ENCODE measurements at places on chromosomes 2 and 18.

GRCh38 chr2:100234141-100234540, 88.2 kb downstream of the LONRF2 start:
- no peak for DNase-seq

DNA sequence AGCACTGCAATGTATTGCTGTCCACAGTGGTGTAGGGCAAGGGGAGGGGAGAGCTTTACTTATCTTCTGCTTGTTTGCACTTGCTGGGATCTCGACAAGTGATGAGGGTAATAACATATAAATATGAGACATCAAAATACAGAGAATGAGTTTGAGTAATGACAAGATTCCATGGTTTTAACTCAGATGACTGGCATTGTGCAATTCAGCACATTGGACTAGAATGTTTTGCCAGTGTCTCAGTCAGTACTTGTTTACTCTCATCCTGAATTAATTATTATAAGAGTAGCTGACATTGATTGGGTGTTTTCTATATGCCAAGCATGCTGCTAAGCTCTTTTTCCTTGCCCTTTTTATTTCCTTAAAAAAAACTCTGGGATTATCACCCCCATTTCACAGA, 306.7 kb upstream of the MMADHC start:
- no peak for DNase-seq

GRCh38 chr18:71238974-71239624, 950.3 kb downstream of the SOCS6 start:
- no peak for DNase-seq

DNA sequence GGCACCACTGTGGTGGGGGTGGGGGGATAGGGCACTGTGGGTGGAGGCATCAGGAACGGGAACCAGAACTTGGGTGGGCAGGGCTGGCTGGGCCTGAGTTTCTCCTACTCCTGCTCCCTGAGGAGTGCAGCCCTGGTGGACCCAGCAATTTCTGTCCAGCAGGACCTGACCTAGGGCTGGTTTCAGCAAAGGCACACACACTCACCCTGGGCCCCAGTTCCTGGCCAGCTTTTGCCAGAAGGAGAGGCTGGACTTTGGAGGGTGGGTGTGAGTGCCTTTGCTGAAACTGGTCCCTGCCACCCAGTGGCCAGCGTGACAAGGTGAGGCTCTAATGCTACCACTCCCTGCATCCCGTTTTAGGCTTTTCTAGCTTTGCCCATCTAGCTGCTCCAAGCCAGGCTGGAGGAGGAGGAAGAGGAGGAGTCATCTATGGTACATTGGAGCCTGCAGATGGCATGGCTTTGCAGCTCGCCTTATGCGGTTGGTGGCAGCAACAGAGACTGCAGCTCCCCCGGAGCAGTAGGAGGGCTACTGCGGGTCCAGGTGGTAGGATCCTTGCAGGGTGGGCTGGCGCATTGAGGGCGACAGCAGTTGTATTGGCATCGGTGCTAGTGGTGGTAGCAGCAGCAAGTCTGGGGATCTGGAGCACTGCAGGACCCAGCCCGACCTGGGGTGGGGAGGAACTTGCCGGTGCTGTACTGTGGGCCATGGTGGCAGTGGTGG, 40.4 kb upstream of the IMP4 start:
- no peak for DNase-seq

DNA sequence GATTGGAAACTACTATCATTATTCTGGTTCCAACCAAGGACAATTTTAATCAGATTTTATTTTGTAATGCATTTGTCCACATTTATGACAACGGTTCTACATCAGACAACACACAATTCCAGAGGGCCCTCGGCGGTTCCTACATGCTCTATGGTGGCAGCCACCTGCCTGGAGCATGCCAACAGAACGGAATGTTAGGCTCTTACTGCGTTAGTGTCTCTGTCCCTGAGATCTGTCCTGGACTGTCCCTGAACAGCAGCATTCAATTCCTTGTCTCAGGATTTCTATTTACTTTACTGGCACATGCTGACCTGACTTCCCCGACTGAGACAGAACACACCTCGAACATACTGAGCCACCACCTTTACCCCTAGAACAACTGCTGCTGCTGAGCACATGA, 117.7 kb downstream of the CCBE1 start:
- no peak for DNase-seq

- no peak for DNase-seq
Measured at GRCh38 chr2:42851186-42851585, 58.8 kb upstream of the HAAO start.

GRCh38 chr2:117618607-117619006, 195.9 kb upstream of the DDX18 start:
- no peak for DNase-seq
